ENCODE measurements at places on chromosomes 3 and 15.
A peak's percentile ranks its signal among the peaks of the same experiment; 100 is the strongest.

- DNase-seq, result no peak
These were observed 3.9 kb upstream of the CAMKV start for GRCh38 chr3:49873623-49874022.

GRCh38 chr3:89107461-89108290, at the start of gene EPHA3:
Gene EPHA3 (plus strand): TSS chr3:89107621. CDS start chr3:89107749, 128 bp downstream.
- DNase-seq, result peak; percentile 84

GRCh38 chr15:51585986-51586385, 36.6 kb downstream of the DMXL2 start:
- no peak for DNase-seq

DNA sequence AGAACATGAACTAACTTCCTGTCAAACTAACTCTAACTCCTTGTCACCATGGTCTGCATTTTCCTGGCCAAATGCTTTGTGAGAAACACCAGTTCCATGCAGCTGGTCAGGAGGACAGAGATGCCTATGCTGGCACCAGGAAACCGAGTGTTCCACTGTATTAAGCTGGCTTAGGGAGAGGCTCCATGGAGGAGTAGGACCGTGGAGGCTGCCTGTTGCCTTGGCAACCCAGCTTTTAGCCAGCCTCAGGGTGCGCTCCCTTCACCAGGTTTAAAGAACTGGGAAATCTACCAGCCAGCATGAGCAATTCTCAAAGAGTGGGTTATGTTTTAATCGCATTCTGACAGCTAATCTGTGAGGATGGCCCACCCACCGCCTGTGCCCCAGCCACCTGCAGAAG, 394.1 kb downstream of the OCA2 start:
- DNase-seq, result no peak

DNA sequence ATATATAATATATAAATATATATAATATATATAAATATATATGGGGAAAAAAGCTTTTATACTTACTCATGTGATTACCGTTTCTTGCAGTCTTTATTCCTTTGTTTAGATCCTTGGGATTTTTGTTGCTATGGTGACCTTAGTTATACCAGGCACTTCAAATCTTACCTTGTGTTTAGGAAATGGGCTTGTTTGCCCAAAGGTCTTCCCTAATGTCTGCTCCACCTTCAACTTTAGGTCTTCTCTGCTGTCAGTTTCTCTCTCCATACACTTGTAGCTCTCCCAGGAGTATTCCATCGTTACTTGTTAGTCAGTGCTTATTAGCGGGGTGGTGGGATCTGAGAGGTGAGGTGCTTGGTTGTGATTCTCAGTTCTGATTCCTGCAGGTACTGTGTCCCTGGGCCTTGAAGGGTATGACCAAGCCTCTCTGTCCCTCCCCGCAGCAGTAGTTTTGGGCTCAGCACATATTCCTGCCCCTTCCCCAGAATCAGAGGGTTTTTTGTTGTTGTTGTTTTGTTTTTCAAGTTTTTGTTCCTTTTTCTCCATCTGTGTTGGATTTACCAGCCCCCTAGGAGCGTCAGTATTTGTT, 9.6 kb upstream of the LAMP3 start:
- DNase-seq, result peak; percentile 11

DNA sequence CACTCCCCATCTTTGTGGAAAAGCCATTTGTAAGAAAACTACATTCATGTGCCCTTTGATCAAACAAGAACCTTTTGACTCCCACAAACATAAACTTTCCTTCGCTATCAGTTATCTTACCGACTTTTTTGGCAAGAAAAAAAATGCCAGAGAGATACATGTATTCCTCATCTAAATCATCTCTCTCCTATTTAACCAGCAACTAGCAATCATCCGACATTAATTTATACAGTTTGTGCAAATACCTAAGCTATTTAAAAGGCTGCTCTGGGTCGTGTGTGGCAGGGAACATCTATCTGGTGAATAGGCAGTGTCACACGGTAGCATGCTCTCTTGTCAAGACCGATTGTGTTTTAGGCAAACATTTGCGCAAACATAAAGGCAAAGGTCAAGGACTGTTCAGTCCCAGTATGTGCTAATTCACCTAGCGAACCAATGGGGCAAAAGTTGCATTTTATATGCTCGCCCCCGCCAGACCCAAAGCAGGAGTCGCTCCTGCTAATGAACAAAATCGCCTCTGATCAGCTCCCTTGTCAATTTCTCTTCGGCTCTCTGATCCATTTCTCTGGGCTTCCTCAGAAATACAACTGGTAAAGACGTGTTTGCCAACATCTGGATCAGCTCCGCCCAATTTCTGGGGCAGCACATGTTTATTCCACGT, 37.7 kb downstream of the ZIC4 start:
- no peak for DNase-seq

DNA sequence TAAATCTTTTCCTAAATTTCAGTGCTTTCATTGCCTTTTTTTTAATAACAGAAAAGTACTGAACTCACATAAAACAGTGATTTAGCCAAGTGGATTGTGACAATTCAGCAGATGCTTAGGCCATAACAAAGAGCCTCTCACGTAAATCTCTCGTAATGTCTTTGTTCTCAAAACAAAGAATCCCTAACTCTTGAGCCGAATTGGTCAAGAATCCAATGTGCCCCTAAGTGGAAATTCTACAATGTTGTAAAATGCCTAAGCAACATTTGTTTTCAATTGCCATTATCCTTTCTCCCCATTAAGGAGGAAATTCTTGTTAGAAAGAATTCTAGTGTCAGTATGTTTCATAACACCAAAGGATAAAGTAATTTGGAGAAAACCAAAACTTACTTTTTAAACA, 235.7 kb upstream of the THBS1 start:
- DNase-seq, result peak; percentile 42

All from GM23338 (cell line).